ENCODE measurements at places on chromosomes 11 and 22. TPM values are rescaled to one million over a fixed set of nuclear protein-coding genes. Genes with fewer than 3 reads are reported as not detected.

DNA sequence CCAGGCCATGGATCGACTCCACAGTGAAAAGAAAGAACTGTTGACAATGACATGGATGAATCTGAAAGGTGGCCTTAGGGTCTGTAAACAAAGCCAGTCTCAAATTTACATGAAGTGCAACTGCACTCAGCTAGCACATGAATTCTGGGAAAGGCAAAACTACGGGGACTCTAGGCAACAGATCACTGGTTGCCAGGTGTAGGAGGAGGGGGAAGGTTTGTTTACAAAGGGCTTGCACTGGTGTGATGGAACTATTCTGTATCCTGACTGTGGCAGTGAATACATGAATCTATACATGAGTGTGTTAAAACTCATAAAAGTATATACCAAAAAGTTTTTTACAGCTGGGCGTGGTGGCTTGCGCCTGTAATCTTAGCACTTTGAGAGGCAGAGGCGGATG is 27.3 kb downstream of the ALX4 start:
- H3K4me3 ChIP-seq, result no peak overlapping the region
- H3K4me1 ChIP-seq, result no peaks in the 10 kb centered on the region
- no peak for DNase-seq
- no peak overlapping the region for H3K27ac ChIP-seq
- H3K27me3 ChIP-seq, result no peaks in the 10 kb centered on the region
- H3K36me3 ChIP-seq, result no peaks in the 10 kb centered on the region

DNA sequence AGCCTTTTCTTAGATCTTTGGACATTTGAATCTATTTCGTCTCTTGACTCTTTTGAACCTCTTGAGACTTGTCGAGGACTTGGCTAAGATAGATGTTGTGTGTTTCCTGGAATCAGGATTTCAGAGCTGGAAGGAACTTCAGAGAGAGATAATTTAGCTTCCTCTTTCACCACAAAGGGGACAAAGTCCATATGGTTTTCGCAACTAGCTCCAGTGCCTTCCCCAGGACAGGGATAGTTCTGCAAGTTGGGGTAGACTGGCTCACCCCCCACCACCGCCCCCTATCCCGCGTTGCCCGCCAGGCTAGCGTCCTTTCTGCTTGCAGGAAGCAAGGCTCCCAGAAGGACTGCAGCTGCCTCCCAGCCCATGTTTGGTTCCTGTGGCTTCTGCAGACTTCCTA is 75.7 kb upstream of the MYO18B start:
- no peaks in the 10 kb centered on the region for H3K27me3 ChIP-seq
- no peaks in the 10 kb centered on the region for H3K36me3 ChIP-seq
- no peak overlapping the region for H3K27ac ChIP-seq
- DNase-seq, result no peak
- H3K4me3 ChIP-seq, result no peak overlapping the region

The THRSP gene
- not detected for total RNA-seq

The TMEM138 gene
- total RNA-seq, result 39.3 TPM

DNA sequence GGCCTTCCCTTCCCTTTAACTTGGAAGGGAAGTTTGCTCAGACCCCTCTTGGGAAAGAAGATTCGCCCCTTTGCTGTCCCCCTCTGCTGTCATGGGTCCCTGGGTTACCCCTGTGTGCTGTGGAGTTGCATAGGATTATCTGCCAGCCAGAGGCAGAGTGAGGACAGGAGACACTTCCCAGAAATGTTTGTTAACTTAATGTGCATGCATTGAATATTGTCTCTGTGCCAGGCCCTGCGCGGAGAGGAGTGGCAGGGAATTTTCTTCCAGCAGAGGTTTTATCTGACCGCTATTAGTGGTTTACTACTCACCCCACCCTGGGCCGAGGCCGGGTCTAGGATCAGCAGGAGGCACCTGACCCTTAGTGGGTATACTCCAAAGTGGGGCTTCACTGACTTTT is 894.8 kb downstream of the TBC1D22A start:
- H3K4me3 ChIP-seq, result no peak overlapping the region
- no peaks in the 10 kb centered on the region for H3K4me1 ChIP-seq
- DNase-seq, result no peak
- no peaks in the 10 kb centered on the region for H3K36me3 ChIP-seq

GRCh38 chr22:37618072-37618656 is 9.5 kb downstream of the GGA1 start:
- H3K27ac ChIP-seq, result no peak overlapping the region
- H3K4me3 ChIP-seq, result no peak overlapping the region
- H3K27me3 ChIP-seq, result no peaks in the 10 kb centered on the region
- peaks cover 94% of the 10 kb centered on the region for H3K36me3 ChIP-seq

The ADORA2A gene
- 1.2 TPM for total RNA-seq

DNA sequence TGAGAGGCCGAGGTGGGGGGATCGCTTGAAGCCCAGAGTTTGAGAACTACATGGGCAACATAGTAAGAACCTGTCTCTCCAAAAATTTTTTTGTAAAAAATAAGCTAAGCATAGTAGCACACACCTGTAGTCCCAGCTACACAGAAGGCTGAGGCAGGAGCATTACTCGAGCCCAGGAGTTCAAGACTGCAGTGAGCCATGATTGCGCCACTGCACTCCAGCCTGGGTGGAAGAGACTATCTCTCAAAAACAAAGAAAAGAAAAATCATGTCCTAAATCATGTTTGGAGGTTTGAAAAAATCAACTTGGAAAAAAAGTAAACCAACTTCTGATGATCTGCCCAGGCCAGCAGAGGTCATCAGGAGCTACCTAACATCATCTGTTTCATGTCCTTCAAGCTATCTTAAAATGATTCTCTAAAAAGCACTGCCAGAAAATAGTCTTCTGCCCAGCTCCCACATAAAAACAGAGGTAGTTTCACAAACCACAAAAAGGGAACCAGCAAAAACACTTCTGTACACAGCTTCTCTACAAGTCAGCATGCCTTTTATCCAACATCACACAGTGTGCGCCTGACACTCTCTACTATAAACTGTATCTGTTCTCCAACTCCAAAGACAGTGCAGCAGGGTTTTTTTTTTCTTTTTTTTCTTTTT is 165.0 kb downstream of the SOX6 start:
- no peaks in the 10 kb centered on the region for H3K36me3 ChIP-seq
- H3K27ac ChIP-seq, result no peak overlapping the region
- peaks cover 6% of the 10 kb centered on the region for H3K4me1 ChIP-seq
- H3K27me3 ChIP-seq, result no peaks in the 10 kb centered on the region
- DNase-seq, result peak; percentile 12
- no peak overlapping the region for H3K4me3 ChIP-seq

GRCh38 chr22:22228921-22229320 is 15.7 kb upstream of the VPREB1 start:
- H3K36me3 ChIP-seq, result no peaks in the 10 kb centered on the region
- no peak for DNase-seq
- H3K27me3 ChIP-seq, result no peaks in the 10 kb centered on the region
- H3K4me3 ChIP-seq, result no peak overlapping the region
- no peak overlapping the region for H3K27ac ChIP-seq

The C11orf87 gene
- not detected for total RNA-seq

DNA sequence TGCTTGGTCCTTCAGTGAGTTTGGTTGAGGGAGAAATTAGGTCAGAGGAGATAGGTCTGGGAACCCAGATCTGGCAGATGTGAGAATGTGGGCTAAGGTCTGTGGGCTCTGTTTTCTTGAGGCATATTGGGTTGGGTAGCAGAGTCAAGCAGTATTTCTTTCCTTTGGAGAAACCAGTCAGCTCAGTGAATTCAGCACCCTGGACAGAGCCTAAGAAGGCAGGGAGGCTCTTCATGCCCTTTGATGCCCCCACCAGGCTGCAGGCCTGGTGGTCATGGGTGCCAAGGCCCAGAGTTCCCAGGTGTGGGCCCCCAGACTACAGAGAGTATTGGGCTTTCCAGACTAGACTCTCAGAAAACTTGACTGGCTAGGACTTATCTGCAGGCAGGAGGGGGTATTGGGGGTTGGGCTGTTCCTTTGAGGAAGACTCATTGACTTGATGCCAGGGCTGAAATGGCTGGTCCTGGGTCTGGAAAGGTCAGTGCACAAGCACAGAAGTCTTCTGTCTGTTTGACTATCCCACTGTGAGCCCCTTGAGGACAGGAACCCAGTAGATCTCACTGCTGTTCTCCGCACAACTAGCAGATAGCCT is 45.3 kb upstream of the NECTIN1 start:
- DNase-seq, result peak; percentile 75
- no peaks in the 10 kb centered on the region for H3K4me1 ChIP-seq
- H3K27ac ChIP-seq, result no peak overlapping the region
- H3K4me3 ChIP-seq, result no peak overlapping the region
- no peaks in the 10 kb centered on the region for H3K27me3 ChIP-seq
- no peaks in the 10 kb centered on the region for H3K36me3 ChIP-seq
